ENCODE measurements at places on chromosomes 1 and 21.

- DNase-seq: no peak
These were observed 42.0 kb downstream of the TMCC2 start for GRCh38 chr1:205269711-205270110.

DNA sequence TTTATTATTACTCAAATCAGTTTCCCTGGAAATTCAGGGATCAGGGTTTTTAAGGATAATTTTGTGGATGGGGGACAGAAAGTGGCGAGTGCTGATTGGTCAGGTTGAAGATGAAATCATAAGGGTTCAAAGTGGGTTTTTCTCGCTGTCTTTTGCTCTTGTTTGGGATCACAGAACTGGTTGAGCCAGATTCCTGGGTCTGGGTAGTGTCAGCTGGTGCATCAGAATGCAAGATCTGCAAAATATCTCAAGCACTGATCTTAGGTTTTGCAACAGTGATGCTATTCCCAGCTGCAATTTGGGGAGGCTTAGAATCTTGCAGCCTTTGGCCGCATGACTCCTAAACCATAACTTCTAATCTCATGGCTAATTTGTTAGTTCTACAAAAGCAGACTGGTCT is 9.3 kb downstream of the CHI3L2 start:
- DNase-seq: no peak

GRCh38 chr1:113859478-113860175 is 11.9 kb downstream of the PTPN22 start:
- no peak for DNase-seq

- no peak for DNase-seq
These were observed 2.5 kb downstream of the SLAMF6 start for GRCh38 chr1:160520582-160520981.

DNA sequence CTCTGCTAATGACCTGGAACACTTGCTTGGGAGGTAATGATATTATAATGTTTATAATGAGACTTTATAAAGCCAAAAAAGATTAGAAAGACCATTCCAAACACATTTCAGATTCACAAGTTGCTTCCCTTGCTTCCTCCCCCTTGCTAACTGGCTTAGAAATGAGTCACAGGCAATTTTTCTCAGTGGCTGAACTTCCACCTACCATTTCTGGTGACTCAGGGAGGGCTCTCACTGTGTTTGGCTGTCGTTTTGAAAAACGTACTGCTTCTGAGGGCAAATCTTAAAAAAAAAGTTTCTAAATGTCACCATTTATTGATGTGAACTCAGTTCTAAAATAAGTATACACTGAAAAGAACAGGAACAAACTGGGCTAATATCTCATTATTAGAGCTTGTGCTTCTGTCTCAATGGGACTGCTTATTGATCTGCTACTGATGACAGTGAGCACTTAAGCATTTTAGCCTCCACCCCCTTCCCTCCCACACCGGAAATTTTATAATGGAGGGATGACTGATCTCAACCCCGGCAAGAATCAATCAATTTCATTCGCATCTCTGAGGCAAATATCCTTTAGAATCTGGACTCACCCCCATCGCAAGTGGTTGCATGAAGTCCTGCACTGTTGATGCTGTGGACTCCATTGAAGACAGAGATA is 278.3 kb downstream of the KCTD3 start:
- DNase-seq: peak; percentile 80

DNA sequence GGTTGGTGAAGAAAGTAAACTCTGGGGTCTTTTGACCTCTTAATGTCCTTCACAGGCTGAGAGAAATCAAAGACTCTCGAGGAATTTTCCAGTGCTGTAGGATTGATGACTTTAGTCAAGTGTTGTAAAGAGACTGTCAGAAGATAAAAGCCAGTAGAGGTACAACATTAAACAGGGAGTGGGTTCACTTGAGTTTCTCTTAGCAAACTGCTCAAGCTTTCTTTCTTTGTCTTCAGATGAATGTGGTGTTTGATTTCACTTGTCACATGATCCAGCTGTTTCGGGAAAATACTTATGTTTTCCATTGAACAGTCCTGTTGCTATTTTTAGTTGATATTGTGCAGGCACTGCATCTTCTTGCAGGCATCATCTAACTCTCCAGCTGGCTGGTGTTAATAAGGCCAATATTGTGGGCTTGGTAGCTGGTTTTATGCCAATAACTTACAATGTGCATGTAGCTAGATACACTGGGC is 45.6 kb downstream of the XCL2 start:
- peak; percentile 51 for DNase-seq

GRCh38 chr21:39169906-39170305 is 13.3 kb downstream of the PSMG1 start:
- no peak for DNase-seq

- no peak for DNase-seq
These were observed 9.5 kb downstream of the CTSK start for GRCh38 chr1:150798525-150798924.

- DNase-seq: no peak
These were observed 838 bp upstream of the IBA57 start for GRCh38 chr1:228164561-228165371.

DNA sequence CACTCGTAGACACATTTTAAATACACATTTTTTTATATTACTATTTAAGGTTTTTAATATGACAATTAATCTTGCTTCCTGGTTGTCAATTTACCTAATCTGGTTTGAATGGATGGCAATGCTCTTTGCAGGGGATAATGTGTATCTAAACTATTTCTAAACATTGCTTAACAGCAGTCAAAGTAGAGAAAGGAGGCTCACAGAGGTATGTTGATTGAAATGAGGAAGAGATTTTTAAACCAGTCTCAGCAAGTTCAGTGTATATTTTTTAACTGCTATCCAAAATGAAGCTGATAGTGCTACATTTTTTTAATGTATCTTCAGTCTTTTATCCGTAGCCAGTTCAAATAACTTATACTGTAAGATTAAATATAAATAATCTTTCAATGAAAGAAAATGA is 17.4 kb downstream of the FMO1 start:
- DNase-seq: no peak

DNA sequence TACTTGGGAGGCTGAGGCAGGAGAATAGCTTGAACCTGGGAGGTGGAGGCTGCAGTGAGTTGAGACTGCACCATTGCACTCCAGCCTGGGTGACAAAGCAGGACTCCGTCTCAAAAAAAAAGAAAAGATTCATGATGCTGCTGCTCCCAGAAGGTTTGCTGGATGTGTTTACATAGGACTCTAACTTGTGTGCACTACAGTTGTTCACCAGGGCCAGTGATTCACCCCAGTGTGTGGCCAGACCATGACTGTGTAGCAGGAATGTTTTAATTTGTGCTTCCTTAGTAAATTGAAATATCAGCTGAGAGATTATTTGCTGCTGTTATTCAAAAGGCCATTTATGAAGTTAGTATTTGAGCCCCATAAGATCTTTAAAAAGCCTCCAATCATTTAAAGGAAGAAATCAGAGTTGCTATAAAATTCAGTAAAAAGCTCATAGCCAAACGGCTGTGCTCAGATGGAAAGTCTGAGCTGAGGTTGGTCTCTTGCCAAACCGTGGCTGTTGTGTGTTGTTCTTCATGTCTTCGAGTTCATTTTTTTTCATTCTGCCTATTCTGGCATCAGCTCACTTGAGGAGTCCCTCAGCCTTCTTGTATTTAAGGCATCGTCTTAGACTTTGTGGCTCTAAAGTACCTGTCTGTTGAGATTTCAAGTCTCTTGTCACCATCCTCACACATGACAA is 18.1 kb upstream of the PGD start:
- DNase-seq: peak; percentile 92

DNA sequence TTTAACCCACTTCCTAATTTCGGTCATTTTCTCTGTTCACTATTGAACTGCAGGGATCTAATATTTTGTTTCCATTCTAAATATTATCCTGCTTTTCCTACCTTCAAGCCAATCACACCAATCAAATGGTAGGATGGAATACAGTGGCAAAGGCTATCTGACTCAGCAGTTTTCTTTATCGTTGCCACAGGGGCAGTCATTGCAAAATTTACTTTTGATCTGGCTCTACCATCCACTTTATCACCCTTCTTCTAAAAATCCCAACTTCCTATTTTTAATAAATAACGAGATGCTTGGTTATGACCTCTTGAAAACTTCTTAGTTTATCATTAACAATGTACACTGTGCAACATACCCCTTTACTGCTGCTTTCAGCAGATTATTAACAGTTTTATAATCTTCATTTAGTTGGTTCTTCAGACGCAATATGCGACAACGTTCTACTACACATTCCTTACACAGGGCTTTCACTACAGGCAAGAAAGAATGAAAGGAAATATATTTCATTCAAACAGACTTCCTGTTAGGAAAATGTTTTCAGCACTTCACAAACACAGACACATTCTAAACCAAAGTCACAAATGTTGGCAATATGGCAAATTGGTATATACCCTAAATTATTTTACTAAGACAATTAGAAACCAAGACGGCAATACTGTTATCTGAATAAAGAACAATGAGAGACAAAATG is 52.3 kb upstream of the RAP1GAP start:
- no peak for DNase-seq

GRCh38 chr1:187871177-187871845 is 1042.6 kb downstream of the PLA2G4A start:
- DNase-seq: no peak

DNA sequence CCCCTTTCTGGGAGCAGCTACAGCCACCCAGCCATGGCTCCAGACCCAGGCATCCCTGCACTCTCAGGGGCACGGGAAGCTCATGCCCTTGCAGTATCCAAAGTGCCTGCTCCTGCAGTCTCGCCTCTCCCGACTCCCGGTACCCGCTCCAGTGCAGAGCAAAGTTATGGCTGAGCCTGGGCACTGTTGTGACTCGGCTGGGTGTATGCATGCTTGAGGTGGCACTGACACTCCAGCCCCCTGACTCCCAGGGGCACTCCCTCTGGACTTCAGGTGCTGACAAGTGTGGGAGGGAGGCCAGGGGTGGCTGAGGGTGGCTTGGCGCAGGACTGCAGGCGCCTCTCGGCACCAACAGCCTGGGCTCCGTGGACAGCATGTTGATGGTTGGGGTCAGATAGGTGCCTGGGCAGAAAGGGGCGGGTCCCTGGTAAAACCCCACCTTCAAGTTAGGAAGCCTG is 580.1 kb upstream of the ADGRL2 start:
- DNase-seq: no peak

GRCh38 chr1:228154670-228155571 is 5.2 kb downstream of the GJC2 start:
- no peak for DNase-seq

DNA sequence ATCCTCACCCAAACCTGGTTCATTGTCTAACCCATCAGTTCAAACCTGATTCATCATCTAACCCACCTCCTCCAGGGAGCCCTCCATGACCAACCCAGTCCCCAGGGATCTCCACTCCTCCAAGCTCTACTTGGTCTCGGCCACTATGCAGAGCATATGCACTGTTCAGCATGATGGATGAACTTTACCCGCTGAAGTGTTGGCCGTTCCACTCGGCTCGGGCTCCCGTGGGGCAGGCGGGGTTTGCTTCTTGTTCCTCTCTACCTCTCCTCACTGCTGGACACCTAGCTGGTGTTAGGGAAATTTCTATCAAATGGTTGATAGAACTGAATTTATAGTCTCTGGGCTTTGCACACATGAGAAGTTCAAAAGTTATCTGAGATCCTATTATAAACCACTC is 111.0 kb downstream of the TRABD2B start:
- no peak for DNase-seq

Measured in stromal cell of bone marrow (primary cell).